ENCODE measurements at places on chromosomes 2 and 18.

GRCh38 chr2:217279556-217279955 is 419.7 kb upstream of the TNP1 start:
- DNase-seq: no peak

GRCh38 chr2:218887079-218887478 is 6.4 kb downstream of the WNT10A start:
- DNase-seq: no peak

DNA sequence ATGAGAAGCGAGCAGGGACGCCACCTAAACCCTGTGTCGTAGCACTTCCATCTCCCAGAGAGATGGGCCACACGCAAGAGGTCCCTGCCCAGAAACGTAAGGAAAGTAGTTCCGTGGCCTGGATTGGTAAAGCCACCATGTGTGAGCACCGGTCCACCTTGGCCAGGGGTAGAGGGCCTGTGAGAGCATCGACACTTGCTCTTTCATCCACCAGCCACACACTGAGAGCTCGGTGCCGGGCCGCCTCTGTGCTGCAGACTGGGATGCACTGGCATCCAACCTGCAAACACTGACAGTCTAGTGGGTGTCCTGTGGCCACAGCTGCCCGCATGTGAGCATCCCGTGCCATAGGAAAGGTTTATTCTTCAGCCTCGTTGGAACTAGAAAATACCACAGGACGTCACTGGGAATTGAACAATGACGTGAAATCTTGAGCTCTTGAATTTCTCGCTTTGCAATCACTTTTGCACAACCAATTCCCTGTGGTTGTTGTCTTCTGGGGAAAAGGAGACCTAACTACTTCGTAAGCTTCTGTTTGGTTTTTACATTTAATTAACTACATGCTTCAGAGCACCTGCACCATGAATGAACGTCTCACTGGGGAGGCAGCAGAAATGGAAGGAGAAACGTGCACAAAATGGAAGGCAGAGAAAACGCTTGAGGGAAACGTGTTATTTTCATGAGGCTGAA is 212.0 kb upstream of the RAB6C start:
- DNase-seq: no peak

- no peak for DNase-seq
Measured at GRCh38 chr2:106054880-106055655, 139.0 kb downstream of the UXS1 start.

DNA sequence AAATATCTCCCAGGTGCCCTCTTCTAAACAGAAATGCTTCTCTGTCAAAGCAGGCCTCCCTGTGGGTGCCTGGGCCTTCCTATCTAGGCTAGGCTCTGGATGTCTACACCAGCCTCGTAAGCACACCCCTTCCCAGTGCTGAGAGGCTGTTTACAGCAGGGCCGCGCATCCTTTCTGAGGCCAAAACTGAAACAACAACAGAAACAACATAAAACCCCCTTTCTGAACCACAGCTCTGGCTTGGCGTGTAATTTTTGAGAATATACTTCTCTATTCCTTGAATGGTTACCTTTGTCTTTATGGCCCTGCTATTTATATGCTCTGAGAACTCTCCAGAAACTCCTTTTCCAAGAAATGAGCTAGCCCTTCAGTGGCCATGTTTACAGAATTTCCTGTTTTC is 118.4 kb downstream of the BCL2L11 start:
- DNase-seq: no peak

DNA sequence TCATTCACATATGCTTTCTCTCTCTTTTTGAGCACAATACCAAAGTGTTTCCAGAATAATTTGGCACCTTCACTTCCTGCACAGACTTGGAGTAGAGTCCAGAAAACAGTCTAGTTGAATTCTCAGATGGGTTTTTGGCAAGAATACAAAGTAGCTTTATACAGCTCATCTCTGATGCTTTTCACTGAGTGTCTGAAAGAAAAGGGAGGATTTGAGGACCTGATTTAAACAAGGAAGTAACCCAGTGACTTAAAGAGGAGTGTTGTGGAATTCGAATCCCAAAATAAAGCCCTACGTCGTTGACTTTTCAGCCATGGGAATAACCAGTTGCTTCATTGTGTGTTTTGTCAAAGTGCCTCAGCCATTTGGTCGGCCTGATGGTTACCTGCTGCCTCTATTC is 31.8 kb downstream of the METAP1D start:
- no peak for DNase-seq

- no peak for DNase-seq
Measured at GRCh38 chr2:123563515-123563914, 461.6 kb upstream of the CNTNAP5 start.

GRCh38 chr2:217599906-217600305 is 402.9 kb downstream of the TNS1 start:
- no peak for DNase-seq

GRCh38 chr2:235223011-235223410 is 270.8 kb upstream of the AGAP1 start:
- no peak for DNase-seq

DNA sequence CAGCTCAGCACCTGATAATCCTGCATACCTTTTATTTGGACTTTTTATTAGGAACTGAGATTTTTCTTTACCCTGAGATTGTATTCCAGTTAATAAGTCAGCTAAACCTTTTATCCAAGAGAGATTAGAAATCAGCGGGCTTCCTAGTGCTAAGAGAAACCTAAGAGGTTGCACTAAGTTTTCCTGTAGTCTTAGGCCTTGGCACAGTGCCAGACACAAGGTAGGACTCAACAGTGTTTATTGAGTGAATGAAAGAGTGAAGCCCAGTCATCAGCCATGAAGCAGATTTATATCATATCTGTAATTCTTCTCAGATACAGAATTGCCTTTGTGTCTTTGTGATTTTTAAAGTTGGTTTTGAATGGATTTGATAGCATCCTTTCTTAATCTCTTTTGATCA is 13.6 kb downstream of the OTX1 start:
- DNase-seq: no peak

DNA sequence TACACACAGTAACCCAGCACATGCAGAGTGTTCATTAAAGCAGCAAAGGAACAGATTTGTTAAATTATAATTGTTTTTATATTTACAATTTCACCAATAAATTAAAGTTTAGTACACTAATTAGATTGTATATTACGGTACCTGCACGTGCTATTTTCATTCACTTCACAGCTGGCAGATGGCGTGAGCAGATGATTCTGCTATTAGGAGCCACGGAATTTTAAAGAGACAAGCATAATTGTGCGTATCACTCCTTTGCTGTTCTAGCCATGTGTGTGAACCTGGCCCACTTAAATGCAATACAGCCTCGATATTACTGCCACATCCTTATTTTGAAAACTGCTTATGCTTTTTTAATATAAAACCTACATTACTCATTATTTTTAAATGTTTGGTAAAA is 332.8 kb upstream of the SOX11 start:
- DNase-seq: no peak

DNA sequence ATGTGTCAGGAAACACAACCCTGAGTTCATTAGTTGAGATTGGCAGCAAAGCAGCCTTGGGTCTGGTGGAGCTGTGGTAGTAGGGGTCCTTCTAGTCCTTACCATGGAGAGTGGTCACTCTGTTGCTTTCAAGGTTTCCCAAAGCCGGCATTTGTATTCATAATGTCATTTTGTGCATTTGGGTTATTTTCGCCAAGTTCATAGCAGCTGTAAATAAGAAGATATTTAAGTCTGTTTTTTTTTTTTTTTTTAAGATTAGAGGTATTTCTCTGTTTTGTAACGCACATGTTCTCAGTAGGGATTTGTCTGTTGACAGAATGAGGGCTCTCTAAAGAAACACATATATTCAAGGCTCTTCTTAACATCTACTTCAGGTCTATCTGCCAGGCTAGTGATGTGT is 114.1 kb downstream of the PRPF40A start:
- DNase-seq: no peak

Measured in activated CD4-positive, alpha-beta T cell treated with anti-CD3 and anti-CD28 coated beads for 4 hours (primary cell).